ENCODE measurements at places on chromosomes 1 and 21. TPM values are rescaled to one million over a fixed set of nuclear protein-coding genes. Genes with fewer than 3 reads are reported as not detected.

Gene PRRX1
- total RNA-seq, result 7.0 TPM

Gene CRP
- not detected for total RNA-seq

Gene LDLRAP1
- 9.3 TPM for total RNA-seq

Gene PIGR
- under 0.01 TPM for total RNA-seq

Gene MROH9
- not detected for total RNA-seq

Gene CCDC17
- 0.89 TPM for total RNA-seq

Gene CLDN14
- total RNA-seq, result not detected

Gene SCCPDH
- 34.7 TPM for total RNA-seq

Gene THEM5
- not detected for total RNA-seq

Gene FLG2
- not detected for total RNA-seq

Gene MANEAL
- total RNA-seq, result 0.81 TPM

Gene SGIP1
- total RNA-seq, result 4.3 TPM

Gene RPE65
- not detected for total RNA-seq

Gene LDLRAD1
- total RNA-seq, result not detected

Gene SELP
- total RNA-seq, result not detected

Gene ELAVL4
- not detected for total RNA-seq

Gene LAMB3
- total RNA-seq, result 6.2 TPM

Gene SLAMF8
- not detected for total RNA-seq

Gene RNU1-3
- under 0.01 TPM for total RNA-seq

Gene ANKRD45
- not detected for total RNA-seq

Gene CELA2B
- not detected for total RNA-seq

Gene F11R
- total RNA-seq, result 27.5 TPM

Gene PPIAL4G
- total RNA-seq, result not detected

Gene RIPPLY3
- total RNA-seq, result 0.51 TPM

Gene NEXN
- 3.1 TPM for total RNA-seq

Gene LCE2B
- total RNA-seq, result not detected

Gene LRRC53
- not detected for total RNA-seq

Gene ESPN
- 0.25 TPM for total RNA-seq

Gene ZBTB8A
- 7.7 TPM for total RNA-seq

Gene FNDC10
- 6.4 TPM for total RNA-seq

Gene ASTN1
- not detected for total RNA-seq

Gene TIAM1
- total RNA-seq, result 5.1 TPM

Gene SYT6
- 0.13 TPM for total RNA-seq

Gene SYPL2
- not detected for total RNA-seq

Gene PRAMEF18
- total RNA-seq, result not detected

Gene NLRP3
- 0.81 TPM for total RNA-seq

Gene UTS2
- total RNA-seq, result not detected

Gene LCE1F
- total RNA-seq, result not detected

Gene NUDT4B
- 15.6 TPM for total RNA-seq

Gene CENPS
- 9.1 TPM for total RNA-seq

Gene KPRP
- total RNA-seq, result not detected

Gene POGK
- total RNA-seq, result 22.2 TPM

Gene LAX1
- total RNA-seq, result not detected
